ENCODE measurements at places on chromosomes 5 and 9. TPM values are rescaled to one million over a fixed set of nuclear protein-coding genes. Genes with fewer than 3 reads are reported as not detected.
A peak's percentile ranks its signal among the peaks of the same experiment; 100 is the strongest.

GRCh38 chr9:5562806-5563416, 52.6 kb downstream of the PDCD1LG2 start:
- no peak for DNase-seq

DNA sequence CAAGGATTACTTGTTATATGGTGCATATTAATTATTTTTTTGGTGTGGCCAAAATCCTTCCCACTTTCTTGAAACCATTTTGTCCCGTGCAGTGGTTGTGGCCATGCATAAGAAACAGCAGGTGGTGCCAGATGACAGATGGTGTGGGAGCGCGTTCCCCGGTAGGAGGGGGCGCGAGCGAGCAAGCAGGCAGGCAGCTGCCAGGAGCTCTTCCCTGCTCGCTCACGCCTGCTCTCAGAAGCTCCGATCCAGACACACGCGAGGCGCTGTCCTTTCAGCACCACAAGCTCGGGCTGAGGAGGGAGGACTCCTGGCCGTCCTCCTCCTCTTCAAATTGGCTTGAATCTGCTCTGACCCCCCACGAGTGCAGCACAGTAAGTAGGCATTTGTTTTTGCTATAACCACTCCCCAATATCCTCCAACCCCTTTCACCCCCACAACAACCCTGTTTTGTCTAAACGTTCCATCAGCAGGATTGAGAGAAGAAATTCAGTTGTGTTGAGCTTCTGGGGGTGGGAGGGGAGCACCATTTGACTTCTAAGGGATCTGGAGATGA, at the start of gene NSG2:
TSS of gene NSG2 (plus strand) at position 237 of the 556 bp plus-strand sequence. CDS start 1,050 bp downstream, outside the sequence.
- DNase-seq: peak; percentile 56

DNA sequence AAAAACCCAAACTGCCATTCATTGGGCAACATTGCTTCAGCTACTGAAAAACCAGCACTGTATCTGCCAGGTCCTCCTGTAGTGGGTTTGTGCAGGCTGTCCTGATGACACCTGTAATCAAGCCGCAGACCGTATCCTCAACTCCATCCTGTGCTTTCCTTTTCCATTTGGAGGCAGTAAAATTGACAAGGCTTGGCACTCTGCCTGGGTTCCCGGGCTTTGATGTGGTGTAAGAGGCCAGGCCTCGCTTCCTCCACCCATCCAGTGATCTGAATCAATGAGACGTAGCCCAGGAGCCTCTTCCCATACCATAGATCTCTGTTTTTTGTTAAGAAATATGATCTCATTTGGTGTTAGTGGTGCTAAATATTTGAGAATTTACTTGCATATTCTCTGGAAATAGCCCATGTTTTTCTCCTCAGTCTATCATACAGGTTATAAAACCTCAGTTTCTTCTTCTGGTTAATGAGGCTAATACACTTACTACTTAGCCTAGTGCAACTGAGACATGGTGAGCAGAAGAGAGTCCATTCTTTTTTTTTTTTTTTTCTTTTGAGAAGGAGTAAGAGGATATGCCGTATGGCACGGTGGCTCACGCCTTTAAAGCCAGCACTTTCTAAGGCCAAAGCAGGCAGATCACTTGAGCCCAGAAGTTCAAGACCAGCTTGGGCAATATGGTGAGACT, 34.8 kb downstream of the LSM11 start:
- DNase-seq: no peak

DNA sequence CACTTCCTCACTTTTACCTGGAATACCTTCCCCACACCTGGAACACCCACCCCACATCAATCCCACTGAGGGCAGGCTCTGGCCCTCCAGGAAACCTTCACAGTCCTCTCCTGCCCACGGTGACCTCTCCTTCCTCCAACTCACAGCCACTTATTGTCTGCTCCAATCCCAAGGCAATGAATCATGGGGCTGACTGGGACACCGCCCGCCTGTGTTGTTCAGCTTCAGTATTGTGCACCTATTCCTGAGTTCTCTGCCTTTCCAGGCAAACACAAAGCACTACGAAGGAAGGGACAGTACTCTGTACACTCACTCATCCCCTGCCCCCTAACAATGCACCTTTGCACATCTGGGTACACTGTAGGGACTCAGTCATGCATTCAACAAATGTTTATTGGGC, 7.3 kb downstream of the PCDH1 start:
- no peak for DNase-seq

DNA sequence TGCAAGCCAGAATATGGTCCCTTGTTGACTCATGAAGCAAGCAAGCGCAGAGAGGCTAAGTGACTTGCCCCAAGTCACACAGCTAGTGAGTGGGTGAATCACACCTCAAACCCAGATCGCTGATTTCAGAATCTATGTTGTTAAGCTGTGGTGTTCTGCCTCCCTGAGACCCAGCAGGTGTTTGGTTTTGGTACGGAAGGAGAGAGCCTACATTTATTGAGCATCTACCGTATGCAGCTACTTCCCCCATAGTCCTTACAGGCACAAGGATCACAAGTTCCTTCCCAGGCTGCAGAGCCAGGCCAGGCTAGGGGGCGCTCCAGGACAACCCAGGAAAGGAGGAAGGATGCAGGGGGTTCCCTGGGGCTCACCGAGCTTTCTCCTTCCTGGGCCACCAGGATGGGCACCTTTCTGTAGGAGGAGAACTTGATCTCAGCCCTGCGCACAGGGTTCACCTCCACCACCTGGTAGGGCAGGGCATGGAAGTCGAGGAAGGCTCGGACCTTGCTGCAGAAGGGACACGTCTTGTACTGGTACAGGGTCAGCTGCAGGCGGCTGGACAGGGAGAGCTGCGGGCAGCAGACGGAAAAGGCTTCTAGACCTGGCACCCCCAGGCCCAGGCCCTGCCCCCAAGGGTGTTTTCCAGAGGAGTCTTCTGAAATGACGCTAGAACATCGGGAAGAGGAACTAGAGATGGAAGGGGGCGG, 2.5 kb downstream of the PTGES2 start:
- DNase-seq: peak; percentile 15

Gene ZNF883
- polyA plus RNA-seq: 1.3 TPM

GRCh38 chr5:163387589-163388343, 49.6 kb upstream of the CCNG1 start:
- no peak for DNase-seq

DNA sequence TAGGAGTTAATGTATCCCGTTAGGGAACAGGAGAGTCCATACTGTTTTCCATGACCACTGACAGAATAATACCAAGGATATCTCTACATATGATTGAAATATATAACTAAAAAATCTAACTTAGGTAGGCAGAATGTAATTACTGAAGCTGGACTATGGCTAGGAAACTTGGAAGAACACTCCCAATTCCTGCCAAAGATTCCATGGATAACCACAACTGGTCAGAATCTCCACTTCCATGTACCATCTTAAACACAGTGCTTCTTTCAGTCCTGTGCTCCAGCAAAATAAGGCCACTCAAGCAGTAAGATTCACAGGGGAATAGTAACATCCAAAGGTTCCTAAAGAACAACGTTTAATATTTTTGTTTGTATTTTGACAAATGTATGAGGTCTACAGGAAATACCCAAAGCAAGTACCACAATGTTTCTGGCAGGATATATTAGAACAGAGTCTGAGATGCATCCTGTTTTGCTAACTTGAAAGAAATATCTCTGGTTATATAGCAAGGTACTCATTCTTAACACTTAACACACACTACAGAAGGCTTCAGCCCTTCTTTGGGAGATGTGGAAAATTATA, 295.0 kb downstream of the ADAMTS6 start:
- no peak for DNase-seq

DNA sequence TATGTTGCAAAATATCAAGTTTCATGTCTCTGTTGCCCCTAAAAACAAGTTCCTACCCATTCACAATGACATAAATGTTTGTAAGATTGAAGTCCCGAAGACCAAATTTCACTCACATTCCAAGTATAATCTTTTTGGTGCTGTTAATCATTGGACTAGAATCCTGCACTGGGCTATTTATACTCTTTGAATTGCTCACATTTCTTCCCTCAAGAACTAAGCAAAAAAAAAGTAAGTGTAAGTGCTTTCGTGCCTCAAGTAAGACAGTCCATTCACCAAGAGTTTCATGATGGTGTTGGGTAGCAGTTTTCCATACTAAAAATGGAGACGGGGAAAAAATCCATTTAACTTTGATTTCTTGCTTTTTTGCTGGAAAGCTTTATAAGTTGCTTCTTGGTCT, 242.3 kb downstream of the EBF1 start:
- DNase-seq: no peak

Gene ANKRD31
- 0.02 TPM for polyA plus RNA-seq

DNA sequence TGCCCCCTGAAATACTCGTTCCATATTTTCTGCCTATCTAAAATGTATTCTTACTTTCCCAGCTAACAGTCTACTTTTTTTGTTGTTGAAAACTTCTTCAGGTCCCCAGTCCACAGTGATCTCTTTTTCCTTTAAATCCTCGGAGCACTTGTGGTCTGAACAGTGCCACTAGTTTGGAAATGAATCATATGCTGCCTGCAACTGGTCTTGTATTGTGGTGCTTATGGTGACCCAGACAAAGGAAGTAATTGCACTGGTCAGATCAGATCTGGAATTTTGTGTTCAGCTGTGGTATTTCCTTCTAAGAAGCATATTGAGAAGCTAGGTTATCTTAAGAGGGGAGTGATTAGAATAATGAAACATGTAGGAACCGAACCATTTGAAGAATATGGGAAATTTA, 2.9 kb downstream of the UNC13B start:
- no peak for DNase-seq

Gene GALNT12
- polyA plus RNA-seq: 4.2 TPM

Gene SPINK6
- not detected for polyA plus RNA-seq

DNA sequence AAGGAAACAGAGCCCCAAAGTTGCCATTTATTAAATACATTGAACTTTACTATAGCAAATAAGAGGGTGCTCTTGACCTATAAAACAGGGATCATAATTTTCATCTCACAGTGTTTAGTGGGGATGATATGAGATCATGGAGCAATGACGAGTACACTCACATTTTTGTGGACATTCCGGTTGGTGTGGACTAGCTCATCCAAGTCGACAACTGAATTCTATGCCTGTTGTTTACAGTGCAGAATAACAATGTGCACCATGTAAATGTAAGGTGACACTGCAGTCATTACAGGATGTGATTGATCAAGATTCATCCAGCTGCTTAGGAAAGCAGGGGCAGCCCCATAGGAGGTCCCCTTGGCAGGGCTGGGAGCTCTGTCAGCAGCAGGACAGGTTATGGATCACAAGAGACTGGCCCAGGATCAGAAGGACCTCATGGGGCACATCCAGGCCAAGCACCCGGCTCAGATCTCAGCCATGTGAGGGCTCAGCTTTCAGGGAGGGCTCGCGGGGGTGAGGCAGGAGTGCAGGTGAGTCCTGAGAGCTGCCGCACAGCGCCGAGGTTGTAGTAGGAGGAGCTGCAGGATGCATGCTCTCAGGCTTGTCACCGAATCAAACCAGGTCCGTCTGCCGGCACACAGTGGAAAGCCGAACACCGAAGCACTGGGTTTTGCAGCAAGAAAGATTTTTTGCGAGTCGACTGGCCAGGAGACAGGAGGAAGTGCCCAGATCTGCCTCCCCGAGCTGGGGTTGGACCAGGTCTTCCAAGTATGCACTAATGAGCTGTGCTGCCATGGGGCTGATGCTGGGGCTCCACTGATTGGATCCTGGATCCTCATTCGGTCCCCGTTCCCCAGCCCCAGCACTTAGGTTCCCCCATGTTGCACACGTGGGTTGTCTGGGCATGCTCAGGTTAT, 28.2 kb downstream of the MRPL36 start:
- no peak for DNase-seq

GRCh38 chr5:68484307-68485068, 268.9 kb downstream of the PIK3R1 start:
- DNase-seq: peak; percentile 89

DNA sequence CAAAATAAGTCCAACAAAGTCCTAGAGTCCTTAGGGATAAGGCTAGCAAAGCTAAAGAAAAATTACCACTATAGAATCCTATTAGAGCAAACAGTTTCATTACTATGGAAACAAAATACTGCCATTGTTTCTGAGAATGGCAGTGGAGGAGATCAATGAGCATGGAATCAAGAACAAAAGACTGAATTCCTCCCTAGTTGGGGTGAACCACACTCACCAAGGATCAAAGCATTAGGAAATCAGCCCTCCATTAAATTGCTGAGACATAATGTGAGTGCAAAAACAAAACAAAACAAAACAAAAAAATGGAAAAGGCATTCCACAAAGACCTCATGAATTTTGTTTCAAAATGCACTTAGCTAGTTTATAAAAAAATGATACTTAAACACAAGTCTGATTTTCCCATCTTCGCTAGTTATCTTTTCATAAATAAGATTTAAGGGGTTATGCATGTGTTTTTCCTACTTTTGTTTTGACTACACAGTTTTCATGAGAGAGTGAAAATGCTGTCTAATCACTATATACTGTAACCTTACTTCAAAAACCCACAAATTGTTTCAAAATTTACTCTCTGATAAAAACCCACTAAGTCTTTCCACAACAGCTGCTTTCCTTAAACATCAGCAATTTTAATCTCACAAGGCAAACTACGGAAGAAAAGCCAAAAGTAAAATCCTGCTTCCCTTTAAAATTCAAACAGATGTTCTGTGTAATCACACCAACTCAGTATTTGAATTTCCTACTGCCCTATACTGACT, 9.7 kb downstream of the SERINC5 start:
- DNase-seq: no peak

DNA sequence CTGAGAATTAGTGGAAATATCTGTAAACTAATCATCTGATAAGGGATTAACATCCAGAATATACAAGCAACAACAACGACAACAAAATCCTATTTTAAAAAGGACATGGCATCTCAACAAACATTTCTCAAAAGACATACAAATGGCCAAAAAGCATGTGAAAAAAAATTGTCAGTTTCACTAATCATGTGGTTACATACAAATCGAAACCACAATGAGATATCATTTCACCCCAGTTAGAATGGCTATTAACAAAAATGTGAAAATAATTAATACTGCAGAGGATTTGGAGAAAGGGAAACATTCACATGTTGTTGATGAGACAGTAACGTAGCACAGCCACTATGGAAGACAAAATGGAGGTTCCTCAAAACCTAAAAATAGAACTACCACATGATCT, 69.5 kb downstream of the ERP44 start:
- no peak for DNase-seq
